ENCODE measurements at places on chromosomes 4 and X. TPM values are rescaled to one million over a fixed set of nuclear protein-coding genes. Genes with fewer than 3 reads are reported as not detected.

Gene PDE6B
- 3.3 TPM for total RNA-seq

Gene PRR32
- not detected for total RNA-seq

Gene ENPP6
- not detected for total RNA-seq

Gene ESX1
- 0.15 TPM for total RNA-seq

Gene CENPVL2
- not detected for total RNA-seq

Gene DNAAF6
- not detected for total RNA-seq

Gene FAM47A
- total RNA-seq, result not detected

Gene IL1RAPL1
- total RNA-seq, result not detected

Gene NUDT10
- total RNA-seq, result 2.2 TPM

Gene CAPN6
- not detected for total RNA-seq

Gene PHEX
- total RNA-seq, result 1.2 TPM

Gene NPNT
- total RNA-seq, result 0.62 TPM

Gene BEND4
- not detected for total RNA-seq

Gene HSFX3
- not detected for total RNA-seq

Gene MAGEA8
- total RNA-seq, result not detected

Gene RXFP1
- total RNA-seq, result not detected

Gene PGAM4
- total RNA-seq, result not detected

Gene SMAD1
- 26.8 TPM for total RNA-seq

Gene L1CAM
- 3.0 TPM for total RNA-seq

Gene DRP2
- 0.11 TPM for total RNA-seq

Gene SYTL5
- total RNA-seq, result 0.04 TPM

Gene DUX4
- total RNA-seq, result not detected

Gene WAS
- 0.16 TPM for total RNA-seq

Gene SPANXB1
- total RNA-seq, result not detected

Gene EOLA2
- total RNA-seq, result 26.6 TPM

Gene ZCCHC4
- 5.4 TPM for total RNA-seq

Gene CT83
- not detected for total RNA-seq

Gene BRS3
- not detected for total RNA-seq

Gene MAGED4B
- 2.5 TPM for total RNA-seq

Gene ASB5
- total RNA-seq, result not detected

Gene PLAC1
- 1.2 TPM for total RNA-seq

Gene ARX
- total RNA-seq, result not detected

Gene PAGE1
- not detected for total RNA-seq

Gene CFAP99
- not detected for total RNA-seq

Gene GSPT2
- 3.0 TPM for total RNA-seq

Gene FGFR3
- 41.6 TPM for total RNA-seq

Gene VCX3A
- total RNA-seq, result not detected

Gene MAGEB1
- total RNA-seq, result not detected

Gene MAGEA4
- not detected for total RNA-seq

Gene CT45A3
- not detected for total RNA-seq

Gene SHOX
- not detected for total RNA-seq

Gene SERTM2
- total RNA-seq, result not detected

Gene FAM9C
- total RNA-seq, result not detected

Gene TCP11X2
- total RNA-seq, result not detected
